Osteocyte (in vitro differentiated cells): ENCODE measurements at places on chromosomes 3 and 15. TPM values are rescaled to one million over a fixed set of nuclear protein-coding genes. Genes with fewer than 3 reads are reported as not detected.

DNA sequence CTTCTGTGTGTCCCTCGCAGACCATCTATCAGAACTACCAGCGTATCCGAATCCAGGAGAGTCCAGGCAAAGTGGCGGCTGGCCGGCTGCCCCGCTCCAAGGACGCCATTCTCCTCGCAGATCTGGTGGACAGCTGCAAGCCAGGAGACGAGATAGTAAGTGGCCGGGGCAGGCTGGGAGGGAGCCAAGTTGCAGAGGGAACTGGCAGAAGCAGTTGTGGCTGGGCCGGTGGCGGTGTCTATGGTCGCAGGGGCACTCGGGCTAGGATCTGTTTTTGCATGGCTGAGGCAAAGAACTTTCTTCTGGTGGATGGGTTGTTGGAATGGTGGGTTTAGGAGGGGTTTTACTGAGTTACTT, 10.1 kb downstream of the MCM2 start:
- no peak for DNase-seq

DNA sequence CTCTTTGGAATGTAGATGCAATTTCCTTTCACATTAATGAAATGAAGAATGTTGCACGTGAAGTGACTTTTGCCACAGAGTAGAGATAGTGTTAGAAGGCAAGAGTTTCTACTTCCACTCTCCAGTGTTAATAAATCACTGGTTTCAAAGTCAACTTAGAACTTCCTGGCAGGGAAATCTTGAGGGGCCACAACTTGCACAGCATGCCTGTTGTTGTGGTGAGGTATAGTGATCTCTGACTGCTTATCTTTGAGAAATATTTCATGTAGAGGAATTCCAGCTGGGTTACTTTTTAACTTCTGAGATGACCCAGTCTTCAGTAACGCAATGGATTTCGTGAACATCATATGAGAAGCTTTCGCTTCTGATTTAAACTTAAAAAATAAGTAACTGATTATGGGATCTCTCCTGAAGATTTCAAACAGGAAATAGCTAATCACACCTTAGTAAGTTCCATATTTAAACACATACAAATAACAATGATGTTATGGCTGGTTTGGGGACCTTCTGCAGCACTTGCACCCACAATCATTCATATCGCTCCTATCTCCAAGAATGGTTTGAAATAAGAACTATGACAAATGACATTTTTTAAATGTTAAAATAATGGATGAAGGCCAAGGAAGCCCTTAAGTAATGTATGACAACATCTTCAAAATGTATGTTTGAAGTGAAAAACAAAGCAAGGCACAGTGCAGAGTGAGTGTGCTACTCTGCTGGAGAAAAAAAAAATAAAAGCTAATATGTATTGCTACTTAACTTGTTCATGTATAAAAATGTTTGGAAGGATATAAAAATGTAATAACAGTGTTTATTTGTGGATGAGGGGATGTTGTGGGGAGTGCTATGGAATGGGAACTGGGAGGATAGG, 726.5 kb upstream of the NECTIN3 start:
- no peak for DNase-seq

- DNase-seq = no peak
These were observed 4.8 kb downstream of the SCG5 start for GRCh38 chr15:32646291-32646690.

TMCO5A gene
- total RNA-seq = not detected in 2 replicates

FGF12 gene
- total RNA-seq = not detected in 2 replicates

TGM4 gene
- 0.26 TPM in 1 of 2 replicates, not detected in the other for total RNA-seq

- no peak for DNase-seq
These were observed 500.1 kb downstream of the PYDC2 start for GRCh38 chr3:191961022-191961421.

SERPINI2 gene
- not detected in 2 replicates for total RNA-seq

DNA sequence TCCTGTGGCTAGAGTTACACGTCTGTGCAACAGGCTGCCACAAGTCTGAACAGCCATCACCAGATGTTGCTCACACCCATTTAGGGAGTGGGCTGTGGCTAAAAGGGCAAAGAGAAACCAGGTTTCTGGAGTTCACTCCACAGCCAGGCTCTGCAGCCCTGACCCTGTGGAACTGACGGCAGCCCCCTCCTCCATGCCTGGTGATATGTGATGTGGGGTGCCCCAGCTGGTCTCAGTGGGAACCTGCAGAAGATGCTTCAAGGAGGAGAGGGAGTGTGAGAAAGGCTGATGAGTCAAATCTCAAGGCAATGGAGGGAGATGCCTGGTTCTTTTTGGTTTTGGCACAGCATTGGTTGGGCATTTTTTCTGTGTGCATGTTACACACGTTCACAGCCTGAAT, 130.6 kb downstream of the TPRA1 start:
- no peak for DNase-seq

ITIH3 gene
- 0.59 and 0.78 TPM in 2 replicates for total RNA-seq

STRA6 gene
- 23.2 and 25.8 TPM in 2 replicates for total RNA-seq

DNA sequence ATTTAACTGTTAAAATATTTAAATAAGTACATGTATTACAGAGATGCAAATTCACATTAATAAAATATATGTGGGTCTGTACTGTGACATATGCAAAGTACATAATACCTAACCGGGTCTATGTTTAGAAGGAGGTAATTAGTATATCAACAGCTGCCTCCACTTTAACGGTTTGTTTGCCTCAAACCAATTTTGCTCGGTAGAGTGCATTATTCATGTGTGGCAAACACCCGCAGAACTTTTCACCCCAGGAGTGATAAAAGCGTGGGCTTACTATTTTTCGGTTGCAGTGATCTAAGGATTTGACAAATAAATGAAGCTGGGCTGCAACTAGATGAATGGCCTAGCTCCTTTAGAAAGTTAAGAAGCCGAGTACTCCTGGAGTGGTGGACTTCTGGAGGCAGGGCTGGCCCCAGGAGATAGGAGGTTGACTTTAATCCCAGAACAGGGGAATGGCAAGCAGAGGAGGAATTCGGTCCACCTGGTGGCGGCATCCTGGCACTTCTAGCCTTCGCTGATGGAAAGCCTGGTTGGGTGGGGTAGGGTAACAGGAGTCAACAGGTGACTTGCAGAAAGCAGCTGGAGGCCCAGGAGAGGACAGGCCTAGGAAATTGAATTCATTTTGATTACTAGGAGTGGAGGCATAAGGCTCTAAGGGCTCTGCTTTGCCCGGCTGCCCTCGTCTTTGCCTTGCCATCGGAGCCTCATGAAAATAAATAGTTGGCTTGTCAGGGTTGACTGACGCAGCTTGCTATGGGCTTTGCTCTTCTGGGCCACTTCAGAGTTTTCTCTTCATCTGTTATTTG, 2.4 kb downstream of the SLCO3A1 start:
- DNase-seq = peak; percentile 44

DNA sequence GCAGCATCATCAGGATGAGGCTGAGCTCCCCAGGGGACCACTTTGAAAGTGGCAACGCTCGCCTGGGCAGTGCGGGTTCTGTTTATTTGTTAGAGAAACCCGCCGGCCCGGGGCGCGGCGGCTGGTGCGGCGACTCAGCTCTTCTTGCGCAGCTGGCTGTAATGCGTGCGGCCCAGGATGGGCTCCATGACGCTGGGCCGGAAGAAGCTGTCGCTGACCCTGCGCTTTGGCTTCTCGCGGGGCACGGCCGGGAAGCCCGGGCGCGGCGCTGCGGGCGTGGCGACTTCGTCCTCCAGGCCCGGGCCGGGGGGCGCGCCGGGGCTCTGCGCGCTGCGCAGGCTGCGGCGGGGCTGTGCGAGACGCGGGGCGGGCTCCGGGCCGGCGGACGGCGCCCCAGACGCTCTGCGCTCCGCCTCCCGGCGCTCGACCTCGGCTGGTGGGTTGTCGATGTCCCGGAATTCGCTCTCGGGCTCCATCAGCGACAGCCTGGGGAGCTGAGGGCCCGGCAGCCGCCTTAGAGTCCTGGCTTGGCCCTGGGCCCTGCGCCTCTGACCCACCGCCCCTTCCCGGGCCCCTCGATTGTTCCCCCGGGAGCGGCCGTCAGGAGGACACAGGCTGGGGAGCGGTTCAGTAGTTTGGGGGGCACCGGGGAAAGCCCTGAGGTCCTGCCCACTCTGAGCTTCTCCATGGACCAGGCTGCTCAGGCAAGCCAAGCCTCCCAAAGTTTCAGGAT, 10.3 kb upstream of the KIF7 start:
- DNase-seq = no peak

DNA sequence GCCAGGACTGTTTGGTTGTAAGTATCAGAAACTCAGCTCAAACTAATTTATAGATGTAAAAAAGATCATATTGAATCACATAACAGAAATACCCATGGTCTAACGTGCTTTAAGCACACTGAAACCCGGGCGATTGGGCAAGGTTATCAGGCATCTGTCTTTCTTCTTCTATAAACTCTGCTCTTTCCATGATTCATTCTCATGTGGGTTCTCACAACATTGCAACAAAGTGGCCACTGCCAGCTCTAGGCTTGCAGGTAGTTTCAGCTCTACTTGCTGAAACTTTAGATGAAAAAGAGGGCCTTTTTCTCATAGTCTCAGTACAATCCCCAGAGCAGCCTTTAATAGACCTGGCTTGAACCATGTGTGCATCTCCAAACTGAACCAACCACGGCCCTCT, 456.1 kb downstream of the MFSD1 start:
- DNase-seq = no peak
